ENCODE measurements at places on chromosomes 2 and 18. TPM values are rescaled to one million over a fixed set of nuclear protein-coding genes. Genes with fewer than 3 reads are reported as not detected.
A peak's percentile ranks its signal among the peaks of the same experiment; 100 is the strongest.

DNA sequence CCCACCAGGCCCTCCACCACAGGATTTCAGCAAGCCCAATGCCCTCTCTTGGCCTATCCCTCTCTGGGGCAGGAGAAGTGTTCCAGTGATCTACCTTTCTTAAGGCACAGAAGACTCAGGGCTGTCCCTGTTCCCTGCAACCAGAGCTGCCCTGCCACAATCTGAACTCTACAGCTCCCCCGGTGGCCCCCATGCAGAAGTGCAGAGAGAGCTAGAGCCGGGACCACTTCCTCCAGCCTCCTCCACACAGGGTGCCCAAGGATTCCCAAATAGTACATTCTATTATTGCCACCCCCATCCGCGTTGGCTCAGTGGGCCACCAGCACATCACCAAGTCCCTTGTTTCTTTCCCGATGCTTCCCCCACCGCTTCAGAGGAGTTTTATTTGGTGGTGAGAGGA lies 114.8 kb upstream of the PTPRM start:
- no peaks in the 10 kb centered on the region for H3K27me3 ChIP-seq
- H3K27ac ChIP-seq, result no peak overlapping the region
- H3K4me1 ChIP-seq, result no peaks in the 10 kb centered on the region
- H3K4me3 ChIP-seq, result no peak overlapping the region
- H3K36me3 ChIP-seq, result no peaks in the 10 kb centered on the region

DNA sequence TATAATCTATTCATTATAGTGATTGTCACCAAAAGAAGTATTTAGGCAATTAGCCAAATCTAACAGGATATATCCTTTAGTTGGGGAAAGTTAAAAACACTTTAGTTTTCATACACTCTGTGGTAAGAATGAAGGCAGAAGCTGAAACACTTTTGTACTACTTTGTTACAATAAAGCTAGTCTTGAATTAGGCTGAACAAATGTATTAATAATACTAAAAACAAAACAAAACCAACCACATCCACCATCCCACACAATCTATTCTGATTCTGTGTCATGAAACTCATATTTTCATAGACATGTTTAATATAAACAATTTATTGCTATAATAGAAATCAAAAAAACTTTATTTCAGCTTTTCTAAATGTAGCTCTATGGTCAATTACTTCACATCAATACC lies 508.8 kb downstream of the ZEB2 start:
- no peaks in the 10 kb centered on the region for H3K4me1 ChIP-seq
- no peaks in the 10 kb centered on the region for H3K36me3 ChIP-seq
- no peaks in the 10 kb centered on the region for H3K27me3 ChIP-seq
- no peak overlapping the region for H3K27ac ChIP-seq
- no peak for DNase-seq

- no peaks in the 10 kb centered on the region for H3K36me3 ChIP-seq
- H3K4me3 ChIP-seq, result no peak overlapping the region
- peaks cover 30% of the 10 kb centered on the region for H3K4me1 ChIP-seq
Measured at GRCh38 chr2:226752887-226753286, 46.7 kb downstream of the IRS1 start.

DNA sequence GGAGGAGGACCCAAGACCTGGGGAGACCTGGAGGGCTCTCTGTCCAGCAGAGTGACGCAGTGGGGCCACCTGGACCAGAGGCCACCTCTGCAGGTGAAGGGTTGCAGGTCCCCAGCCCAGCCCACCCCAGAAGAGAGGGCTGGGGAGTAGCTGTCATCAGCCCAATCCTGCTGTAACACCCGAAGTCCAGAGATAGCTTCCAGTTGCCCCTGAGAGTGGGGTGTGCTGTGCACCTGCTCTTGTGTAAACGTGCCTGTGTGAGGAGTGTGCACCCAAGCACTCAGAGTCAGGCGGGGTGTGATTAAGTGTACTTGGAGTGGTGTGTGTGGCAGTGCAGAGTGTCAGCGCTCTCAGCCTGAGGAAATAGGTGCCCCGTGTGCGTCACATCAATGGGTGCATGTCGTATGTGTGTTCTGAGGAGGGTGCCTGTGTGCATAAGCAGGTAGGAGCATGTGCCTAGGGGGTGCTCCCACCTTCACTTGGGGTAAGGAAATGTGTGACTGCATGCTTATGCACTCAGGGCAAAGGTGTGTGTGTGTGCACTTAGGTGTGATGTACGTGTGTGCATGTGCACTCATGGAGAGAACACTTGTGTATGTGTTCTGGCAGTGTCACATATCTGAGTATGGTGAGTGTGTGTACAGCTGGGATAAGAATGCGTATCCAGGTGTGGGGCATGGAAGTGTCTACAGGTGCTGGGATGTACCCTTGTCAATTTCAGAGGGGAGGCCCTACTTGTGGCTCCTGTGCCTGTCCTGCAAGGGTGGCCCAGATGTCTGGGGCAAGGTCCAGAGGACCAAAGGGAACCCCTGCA lies 672 bp downstream of the ATP6V1B1 start:
- no peaks in the 10 kb centered on the region for H3K4me1 ChIP-seq
- no peaks in the 10 kb centered on the region for H3K36me3 ChIP-seq
- no peak overlapping the region for H3K27ac ChIP-seq
- peaks cover 7% of the 10 kb centered on the region for H3K27me3 ChIP-seq
- no peak for DNase-seq

DNA sequence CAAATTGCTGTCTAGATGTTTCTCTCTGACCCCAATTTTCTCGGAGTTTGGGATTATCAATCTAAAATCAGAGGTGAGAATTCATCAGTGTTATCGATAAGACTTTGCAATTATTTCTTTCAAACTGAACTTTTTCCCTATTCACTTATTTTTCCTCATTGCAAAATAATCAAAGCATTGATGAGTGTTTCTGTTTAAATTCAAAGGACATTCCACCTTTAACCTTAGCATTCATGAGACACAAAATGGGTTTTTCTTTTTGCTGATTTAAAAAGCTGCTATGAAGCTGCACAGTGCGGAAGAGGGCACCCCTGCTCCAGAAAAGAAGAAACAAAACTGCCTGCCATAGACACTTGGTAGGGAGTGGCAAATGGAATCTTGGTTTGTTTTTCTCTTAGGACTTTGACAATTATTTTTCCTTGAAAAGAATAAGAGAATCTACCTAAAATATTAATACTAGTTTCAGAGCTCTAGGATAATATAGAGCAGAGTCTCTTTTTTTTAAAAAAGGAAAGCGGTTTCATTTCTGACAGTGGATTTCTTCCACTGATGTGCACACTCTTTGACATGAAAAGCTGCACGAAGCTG lies 203.4 kb downstream of the TGIF1 start:
- peak overlapping the region; percentile 48 for H3K27ac ChIP-seq
- no peaks in the 10 kb centered on the region for H3K36me3 ChIP-seq
- H3K4me1 ChIP-seq, result peaks cover 15% of the 10 kb centered on the region
- H3K4me3 ChIP-seq, result no peak overlapping the region
- H3K27me3 ChIP-seq, result no peaks in the 10 kb centered on the region

DNA sequence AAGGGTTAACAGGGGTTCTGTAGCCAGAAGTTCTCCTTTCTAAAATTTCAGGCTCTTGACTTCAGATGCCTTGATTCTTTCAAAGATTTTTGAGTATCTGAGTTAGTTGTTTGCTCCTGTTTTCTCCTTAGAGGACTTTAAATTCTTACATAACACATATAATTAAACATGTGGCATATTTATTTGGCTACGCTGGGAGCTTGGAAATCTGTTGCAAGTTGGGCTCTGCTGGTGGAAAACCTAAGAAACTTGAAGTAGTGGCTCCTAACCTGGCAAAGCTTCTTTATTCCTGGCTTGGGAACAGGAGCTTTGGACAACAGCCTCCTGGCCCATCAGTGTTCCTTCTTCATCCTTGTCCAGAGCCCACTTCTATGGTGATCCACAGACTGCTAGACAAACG lies 72.6 kb downstream of the VIT start:
- H3K27me3 ChIP-seq, result no peaks in the 10 kb centered on the region
- H3K36me3 ChIP-seq, result no peaks in the 10 kb centered on the region
- no peaks in the 10 kb centered on the region for H3K4me1 ChIP-seq
- H3K4me3 ChIP-seq, result no peak overlapping the region

GRCh38 chr18:78514910-78515670 lies 464.5 kb upstream of the SALL3 start:
- no peaks in the 10 kb centered on the region for H3K36me3 ChIP-seq
- no peaks in the 10 kb centered on the region for H3K27me3 ChIP-seq
- no peak for DNase-seq
- H3K4me1 ChIP-seq, result no peaks in the 10 kb centered on the region
- H3K4me3 ChIP-seq, result no peak overlapping the region

DNA sequence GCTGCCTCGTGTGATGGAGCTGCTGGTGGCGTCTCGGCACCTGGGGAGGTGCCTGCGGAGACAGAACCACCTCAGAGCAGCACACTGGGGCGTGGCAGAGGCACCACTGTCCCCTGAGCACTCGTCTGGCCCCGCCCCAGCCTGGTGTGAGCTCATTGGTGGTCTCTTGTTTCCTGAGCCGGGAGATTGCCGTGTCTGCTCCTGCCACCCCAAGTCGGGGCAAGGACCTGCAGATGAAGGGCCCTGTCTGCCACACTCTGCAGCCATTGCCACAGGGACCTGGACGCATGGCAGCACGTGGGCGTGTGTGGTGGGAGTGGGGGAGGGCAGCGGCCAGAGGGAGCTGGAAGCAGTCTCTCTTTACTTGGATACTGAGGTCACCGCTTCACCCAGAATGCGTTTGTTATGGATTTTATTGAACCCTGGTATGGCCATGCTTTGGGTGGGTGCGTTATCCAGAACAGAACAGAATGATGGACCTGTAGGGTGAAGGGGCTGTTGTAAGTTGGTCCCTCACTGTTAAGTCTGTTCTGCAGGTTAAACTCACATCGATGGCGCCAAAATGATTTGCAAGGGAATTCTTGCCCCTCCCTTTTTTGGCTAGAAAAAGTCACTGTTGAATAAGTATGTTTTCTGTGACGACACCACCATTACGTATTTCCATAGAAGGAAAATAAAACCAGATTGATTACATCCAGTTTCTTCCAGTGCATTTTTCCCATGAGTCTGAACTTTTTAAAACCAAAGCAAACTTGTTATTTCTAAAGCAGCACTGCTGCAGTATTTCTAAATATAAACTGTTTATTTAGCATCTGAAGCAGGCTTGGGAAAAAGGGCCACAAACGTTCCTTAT lies 92.0 kb downstream of the USP40 start:
- peak overlapping the region; percentile 62 for H3K27ac ChIP-seq
- H3K4me3 ChIP-seq, result no peak overlapping the region
- no peaks in the 10 kb centered on the region for H3K27me3 ChIP-seq
- no peak for DNase-seq

- no peaks in the 10 kb centered on the region for H3K27me3 ChIP-seq
- H3K4me1 ChIP-seq, result peaks cover 3% of the 10 kb centered on the region
- DNase-seq, result peak; percentile 97
- H3K4me3 ChIP-seq, result peak overlapping the region; percentile 71
Measured at GRCh38 chr18:76492669-76493212, 2.3 kb downstream of the ZNF516 start.

GRCh38 chr18:63192126-63192884 lies 127.3 kb downstream of the BCL2 start:
- H3K27me3 ChIP-seq, result no peaks in the 10 kb centered on the region
- H3K4me3 ChIP-seq, result no peak overlapping the region
- DNase-seq, result no peak
- peaks cover 5% of the 10 kb centered on the region for H3K4me1 ChIP-seq
- no peaks in the 10 kb centered on the region for H3K36me3 ChIP-seq
- H3K27ac ChIP-seq, result no peak overlapping the region

GRCh38 chr18:53771664-53772063 lies 452.8 kb downstream of the MBD2 start:
- H3K4me1 ChIP-seq, result no peaks in the 10 kb centered on the region
- no peaks in the 10 kb centered on the region for H3K27me3 ChIP-seq
- no peak overlapping the region for H3K27ac ChIP-seq
- no peak for DNase-seq

GRCh38 chr2:116452651-116453050 lies 1361.8 kb upstream of the DDX18 start:
- no peaks in the 10 kb centered on the region for H3K4me1 ChIP-seq
- no peak overlapping the region for H3K4me3 ChIP-seq
- no peaks in the 10 kb centered on the region for H3K36me3 ChIP-seq
- no peaks in the 10 kb centered on the region for H3K27me3 ChIP-seq

DNA sequence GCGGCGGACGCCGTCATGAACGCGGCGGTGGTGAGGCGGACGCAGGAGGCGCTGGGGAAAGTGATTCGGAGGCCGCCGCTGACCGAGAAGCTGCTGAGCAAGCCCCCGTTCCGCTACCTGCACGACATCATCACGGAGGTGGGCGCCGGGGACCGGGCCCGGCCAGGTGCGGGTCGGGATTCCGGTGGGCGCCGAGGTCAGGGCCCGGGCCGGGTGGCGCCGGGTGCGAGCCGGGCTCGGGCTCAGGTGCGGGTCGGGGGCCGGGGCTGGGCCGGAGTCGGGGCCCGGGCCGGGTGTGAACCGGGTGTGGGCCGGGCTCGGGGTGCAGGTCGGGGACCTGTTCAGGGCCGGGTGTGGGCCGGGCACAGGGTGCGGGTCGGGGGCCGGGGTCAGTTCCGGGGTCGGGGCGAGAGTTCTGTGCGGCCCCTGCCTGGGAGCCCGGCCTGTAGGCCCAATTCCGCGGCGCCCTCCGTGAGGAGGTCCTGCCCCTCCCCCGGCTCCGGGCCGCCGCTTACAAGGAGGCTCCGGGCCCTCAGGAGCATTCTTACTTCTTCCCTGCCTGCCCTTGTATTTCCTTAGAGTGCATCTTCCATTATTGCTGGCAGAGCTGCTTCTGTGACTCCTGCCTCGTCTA lies 447 bp downstream of the TRAF3IP1 start:
- peaks cover 6% of the 10 kb centered on the region for H3K4me1 ChIP-seq
- no peak overlapping the region for H3K27ac ChIP-seq
- H3K4me3 ChIP-seq, result peak overlapping the region; percentile 86
- no peak for DNase-seq
- no peaks in the 10 kb centered on the region for H3K27me3 ChIP-seq

DNA sequence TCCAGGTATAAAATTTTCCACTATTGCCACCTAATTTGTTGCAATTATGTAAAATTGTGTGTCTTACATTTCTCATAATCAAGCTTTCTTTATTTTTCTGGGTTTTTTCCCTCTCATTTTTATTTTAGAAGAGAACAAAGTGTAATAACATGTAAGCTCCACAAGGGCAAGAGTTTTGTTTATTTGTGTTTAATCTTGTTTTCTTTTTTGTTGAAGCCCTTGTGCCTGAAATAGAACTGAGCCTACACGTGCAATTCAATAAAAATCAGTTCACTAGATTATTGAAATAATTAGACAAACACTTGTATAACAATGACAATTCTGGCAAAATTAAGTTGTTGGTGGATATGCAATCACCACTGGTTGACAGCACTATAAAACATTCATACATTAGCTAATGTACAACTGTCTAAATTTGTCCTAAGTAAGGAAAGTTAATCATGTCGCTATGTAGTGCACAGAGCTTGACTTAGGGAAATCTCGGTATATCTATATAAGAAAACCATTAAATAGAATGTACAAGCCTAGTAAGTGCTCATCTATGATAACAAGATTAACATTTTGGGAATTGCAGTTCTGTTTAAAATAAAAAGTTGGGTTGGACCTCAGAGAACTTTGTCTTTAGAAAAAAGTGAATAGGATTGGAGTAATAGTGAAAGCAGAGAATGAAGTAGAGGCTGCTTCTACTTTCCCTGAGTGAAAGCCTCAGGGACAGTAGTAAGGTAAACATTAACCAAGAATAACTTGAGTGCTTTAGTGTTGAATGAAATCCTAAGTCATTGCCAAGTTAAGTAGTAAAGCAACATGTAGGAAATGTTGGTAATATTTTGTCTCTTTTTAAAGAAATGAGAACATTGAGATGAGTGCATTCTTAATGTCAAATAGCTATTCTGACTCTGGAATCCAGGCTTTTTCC lies 37.4 kb upstream of the NOL4 start:
- no peak overlapping the region for H3K4me3 ChIP-seq
- no peaks in the 10 kb centered on the region for H3K4me1 ChIP-seq
- no peak overlapping the region for H3K27ac ChIP-seq
- no peak for DNase-seq
- H3K36me3 ChIP-seq, result no peaks in the 10 kb centered on the region
- H3K27me3 ChIP-seq, result no peaks in the 10 kb centered on the region

C2orf81 gene
- total RNA-seq, result 1.9 TPM

EVX2 gene
- total RNA-seq, result not detected

KCNG2 gene
- total RNA-seq, result not detected

GDF7 gene
- total RNA-seq, result 40.7 TPM

REG3A gene
- total RNA-seq, result 2.8 TPM

SGO2 gene
- total RNA-seq, result 2.6 TPM

FEV gene
- not detected for total RNA-seq
